Stimulated activated CD8-positive, alpha-beta memory T cell treated with anti-CD3 and anti-CD28 coated beads, Interleukin-2, amount 100 ng/mL, for 48 hours (primary cell): ENCODE measurements at places on chromosomes 13 and 19.

GRCh38 chr19:34269968-34270621 lies 15.7 kb downstream of the GARRE1 start:
- peak; percentile 15 for DNase-seq

DNA sequence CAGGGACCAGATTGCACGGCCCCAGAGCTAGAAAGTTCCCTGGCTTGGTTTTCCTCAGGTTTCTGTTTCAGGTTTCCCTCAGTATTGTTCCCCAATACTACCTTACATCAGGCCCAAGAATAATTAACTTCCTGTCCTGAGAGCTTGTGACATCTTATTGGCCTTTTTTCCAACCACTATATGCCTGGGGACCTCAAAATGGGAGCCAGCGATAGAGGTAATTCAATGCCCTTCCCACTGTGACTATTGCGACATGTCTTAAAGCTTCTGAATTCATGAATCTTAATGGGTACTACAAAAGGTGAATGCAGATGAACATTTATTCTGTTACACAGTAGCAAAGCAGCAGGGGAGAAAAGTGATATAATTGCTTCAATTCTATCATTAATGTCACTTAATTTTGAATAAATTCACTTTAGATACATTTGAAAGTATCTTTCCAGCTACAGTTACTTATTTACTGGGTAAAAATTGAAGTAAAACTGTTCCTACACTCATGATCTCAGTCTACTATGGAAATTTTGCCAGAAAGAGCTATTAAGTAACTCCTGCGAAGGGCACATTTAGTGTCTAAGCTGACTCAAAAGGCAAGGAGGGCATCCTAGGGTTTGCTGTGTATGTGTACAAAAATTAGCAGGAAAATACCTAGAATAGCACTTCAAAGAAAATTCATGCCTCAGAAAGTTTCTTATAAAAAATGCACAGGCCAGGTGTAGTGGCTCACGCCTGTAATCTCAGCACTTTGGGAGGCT lies 4.1 kb downstream of the CRYL1 start:
- DNase-seq = no peak

DNA sequence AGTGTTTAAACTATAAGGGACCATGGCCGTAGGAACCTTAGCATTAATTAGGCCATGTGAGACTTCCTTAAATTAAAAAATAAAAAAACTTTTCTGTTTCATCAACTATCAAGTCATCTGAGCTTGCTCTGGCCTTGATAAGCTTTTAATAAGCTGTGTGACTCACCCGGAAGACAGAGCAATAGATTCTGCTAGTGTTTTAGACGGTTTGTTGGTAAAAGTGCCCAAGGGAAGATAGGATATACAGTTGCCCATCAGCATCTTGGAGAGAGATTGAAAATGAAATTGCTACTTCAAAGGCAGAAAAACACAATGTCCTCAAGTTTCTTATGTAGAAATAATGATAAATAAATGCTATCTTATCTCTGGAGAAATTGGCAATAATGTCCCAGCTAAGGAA lies 31.2 kb upstream of the RCBTB2 start:
- DNase-seq = no peak

DNA sequence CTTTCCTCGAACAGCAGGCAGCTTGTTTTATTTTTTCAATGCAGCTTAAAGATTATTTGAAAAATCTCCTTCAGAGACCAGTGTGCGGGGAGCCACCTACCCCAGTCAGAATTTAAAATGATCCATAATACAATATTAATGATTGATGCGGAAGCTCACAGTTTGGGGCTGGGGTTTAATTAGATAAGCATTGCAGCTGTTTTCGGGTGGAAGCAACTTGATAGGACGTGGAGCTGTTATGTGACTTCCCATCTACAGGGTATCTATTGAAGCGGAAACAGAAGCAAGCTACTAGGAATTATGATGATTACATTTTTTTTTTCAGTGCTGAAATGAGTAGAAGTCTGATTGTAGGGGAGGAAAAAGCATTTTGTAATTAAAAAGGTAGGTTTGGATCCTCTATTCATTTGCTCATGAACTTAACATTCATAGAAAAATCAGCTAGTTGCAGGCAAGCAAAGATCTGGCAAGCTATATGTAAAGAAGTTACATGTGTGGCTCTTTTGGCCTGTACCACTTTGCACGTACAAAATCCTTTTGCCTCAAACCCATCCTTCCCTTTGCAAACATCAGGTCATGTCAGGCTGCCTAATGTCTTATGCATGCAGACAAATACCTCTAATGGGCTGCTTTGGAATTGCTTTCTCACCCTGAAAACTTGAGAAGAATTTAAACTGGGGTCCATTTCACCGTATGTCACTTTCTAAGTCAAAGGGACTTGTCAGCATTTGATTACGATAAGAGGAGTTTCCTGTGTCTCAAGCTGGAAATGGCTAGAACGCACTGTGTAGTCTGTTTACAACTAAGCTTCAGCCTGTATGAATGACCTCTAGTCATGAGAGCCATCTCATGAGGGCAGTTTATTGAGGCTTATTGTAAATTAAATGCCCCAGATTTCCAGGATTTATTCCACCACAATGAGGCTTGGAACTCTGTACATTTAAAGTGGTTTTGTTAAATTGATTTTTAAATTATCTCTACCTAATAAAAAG lies 267.1 kb upstream of the TMTC4 start:
- no peak for DNase-seq

DNA sequence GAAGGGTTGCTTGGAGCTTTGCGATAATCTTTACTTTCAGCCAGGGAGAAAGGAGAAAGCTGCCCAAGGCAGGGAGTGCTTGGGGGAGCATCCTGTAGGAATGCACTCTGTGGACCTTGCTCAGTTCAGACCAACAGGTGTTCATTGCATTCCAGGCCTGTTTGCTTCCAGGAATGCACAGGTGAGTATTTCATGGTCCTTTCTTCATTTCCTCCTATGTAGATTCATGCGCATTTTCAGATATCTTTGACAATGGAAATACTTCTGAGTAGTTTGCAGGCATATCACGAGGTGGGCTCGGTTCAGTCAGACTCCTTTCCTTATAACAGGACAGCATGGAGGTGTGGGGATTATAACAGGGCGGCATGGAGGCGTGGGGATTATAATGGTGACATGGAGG lies 254.8 kb downstream of the FGF9 start:
- DNase-seq = no peak

- DNase-seq = no peak
These were observed 11.6 kb downstream of the ATP4B start for GRCh38 chr13:113646376-113646775.

DNA sequence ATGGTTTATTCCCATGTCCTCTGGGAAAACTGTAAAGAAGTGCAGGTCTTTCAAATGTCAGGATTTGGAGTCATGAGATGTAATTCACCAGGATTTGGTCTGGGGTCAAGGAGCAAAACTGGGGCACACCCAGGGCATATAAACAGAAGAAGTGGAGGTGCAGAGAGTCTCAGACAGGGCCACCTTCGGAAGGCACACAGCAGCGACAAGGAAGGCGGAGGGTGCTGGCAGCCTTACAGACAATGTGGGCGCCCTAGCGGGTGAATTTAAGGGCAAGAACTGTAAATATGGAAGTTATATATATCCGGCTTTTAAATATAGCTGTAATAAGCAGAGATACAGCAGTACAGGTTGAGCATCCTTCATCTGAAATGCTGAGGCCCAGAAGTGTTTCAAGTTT lies 31.2 kb downstream of the DHRS12 start:
- DNase-seq = no peak
